ENCODE measurements at places on chromosomes 3 and 15. TPM values are rescaled to one million over a fixed set of nuclear protein-coding genes. Genes with fewer than 3 reads are reported as not detected.

DNA sequence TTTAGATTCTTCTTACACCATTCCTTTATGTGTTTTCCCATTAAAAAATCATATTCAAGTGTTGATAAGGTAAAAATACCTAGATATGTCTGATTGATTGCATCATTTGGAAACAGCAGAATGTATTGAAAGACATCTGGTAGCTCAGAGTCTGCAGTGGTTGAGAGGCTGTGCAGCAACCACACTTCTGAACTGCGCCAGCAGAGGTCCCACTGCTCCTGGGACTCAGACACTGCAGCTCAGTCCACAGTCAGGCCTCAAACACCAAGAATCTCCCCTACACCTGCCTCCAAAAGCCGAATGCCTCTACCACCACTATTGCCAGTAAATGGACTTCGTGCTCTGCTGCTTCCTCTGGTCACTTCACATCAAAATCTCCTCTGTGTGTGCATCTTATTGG lies 176.9 kb upstream of the LMCD1 start:
- peak; percentile 27 for DNase-seq

GRCh38 chr15:20272422-20273184 lies 269.0 kb downstream of the GOLGA6L6 start:
- no peak for DNase-seq

GRCh38 chr3:139248593-139249255 lies 95.1 kb upstream of the MRPS22 start:
- DNase-seq = no peak

- DNase-seq = no peak
These were observed 29.9 kb downstream of the ZWILCH start for GRCh38 chr15:66535056-66535455.

- no peak for DNase-seq
These were observed 257.7 kb upstream of the UBE2E1 start for GRCh38 chr3:23547905-23548650.

- DNase-seq = no peak
These were observed 26.7 kb upstream of the OR5K4 start for GRCh38 chr3:98326945-98327344.

LYSMD2 gene
- total RNA-seq = 13.5 TPM

CSPG4 gene
- total RNA-seq = 103 TPM

DNA sequence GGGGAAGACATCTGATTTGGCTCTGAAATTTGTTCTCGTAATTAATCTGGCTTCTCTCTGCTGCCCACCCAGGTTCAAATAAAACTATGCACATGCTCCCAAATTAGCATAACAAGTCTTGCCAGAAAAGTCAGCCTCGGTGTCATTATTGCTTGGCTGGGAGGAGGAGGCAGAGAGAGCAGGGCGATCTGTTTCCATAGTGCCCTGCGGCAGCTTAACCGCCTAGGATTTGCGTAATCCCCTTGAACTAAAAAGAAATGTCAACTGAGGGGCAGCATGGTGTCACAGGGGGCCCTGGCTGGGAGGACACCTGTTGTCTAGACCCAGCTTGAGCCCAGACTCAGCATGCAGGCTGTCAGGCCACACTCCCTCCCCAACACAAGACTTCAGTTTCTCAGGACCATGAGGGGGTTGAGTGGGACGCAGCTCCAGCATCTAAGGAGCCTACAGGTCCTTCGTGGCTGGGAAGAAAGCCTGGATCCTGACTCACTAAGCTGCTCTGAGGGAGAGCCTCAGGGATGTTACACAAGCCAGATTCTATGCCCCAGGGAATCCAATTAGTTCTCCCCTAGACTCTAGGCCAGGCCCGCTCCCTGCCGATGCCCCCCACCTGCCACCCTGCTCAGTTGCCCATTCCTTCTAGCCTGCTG lies 17.3 kb downstream of the MRPS11 start:
- peak; percentile 76 for DNase-seq

- no peak for DNase-seq
These were observed 39.1 kb downstream of the OCA2 start for GRCh38 chr15:28060005-28060404.

- no peak for DNase-seq
These were observed 27.1 kb upstream of the ACKR4 start for GRCh38 chr3:132570016-132570415.

- no peak for DNase-seq
These were observed 542.2 kb downstream of the FOXP1 start for GRCh38 chr3:71041371-71041770.

DNA sequence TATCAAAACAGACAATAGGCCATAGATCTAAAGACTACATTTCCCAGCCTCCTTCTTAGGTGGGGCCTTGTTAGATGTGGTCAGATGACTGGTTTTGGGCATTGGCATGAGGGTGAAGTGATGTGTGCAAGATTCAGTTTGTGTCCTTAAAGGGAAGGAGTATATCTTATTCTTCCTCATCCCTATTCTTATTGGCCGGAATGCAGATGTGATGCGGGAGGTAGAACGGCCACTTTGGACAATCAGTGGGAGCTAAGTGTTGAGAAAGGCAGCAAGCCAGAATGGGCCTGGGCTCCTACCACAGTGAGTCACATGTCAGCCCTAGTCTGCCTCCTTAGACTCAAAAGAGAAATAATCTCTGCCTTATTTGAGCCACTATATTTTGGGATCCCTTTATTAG lies 89.8 kb upstream of the MEX3B start:
- no peak for DNase-seq

- no peak for DNase-seq
These were observed 98.2 kb downstream of the TMEM108 start for GRCh38 chr3:133136114-133137041.

GRCh38 chr15:49255966-49256759 lies 86.1 kb downstream of the GALK2 start:
- DNase-seq = no peak

XCR1 gene
- total RNA-seq = not detected

- DNase-seq = no peak
These were observed 99.0 kb downstream of the ZPLD1 start for GRCh38 chr3:102533784-102534183.

FBXW12 gene
- not detected for total RNA-seq

GRCh38 chr15:76335307-76336253 lies 993 bp upstream of the ISL2 start:
- no peak for DNase-seq

GRCh38 chr3:128763967-128764366 lies 38.0 kb downstream of the RAB7A start:
- DNase-seq = no peak

DNA sequence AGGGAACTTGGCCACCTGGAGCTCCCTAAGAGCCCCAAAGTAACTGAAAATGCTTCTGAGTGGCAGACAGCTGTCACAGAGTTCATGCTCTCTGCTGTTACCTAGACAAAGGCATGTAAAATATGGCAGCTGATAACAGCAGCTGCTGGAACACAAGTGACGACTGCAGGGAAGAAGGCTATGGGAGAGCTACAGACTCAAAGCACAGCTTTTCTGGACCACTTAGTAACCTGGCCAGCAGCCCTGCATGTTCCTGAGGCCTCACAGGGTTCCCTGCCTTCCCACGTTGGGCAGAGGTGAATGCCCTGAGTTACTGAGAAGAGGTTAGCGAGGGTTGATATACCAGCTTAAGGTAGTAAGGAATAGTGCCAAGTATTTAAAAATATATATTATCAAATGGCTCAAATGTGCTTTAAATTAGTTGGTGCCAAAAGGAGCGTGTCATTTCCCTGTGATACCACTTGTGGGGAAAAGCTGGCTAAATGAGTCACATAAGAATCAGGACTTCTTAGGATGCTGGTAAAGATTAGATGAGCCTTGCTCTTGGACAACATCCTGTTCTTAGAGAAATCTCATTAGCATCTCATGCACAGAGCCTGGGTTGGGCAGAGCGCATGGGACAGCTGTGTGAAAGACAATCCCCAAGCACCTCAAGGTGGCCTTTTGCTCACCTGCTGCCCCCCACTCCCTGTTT lies 76.4 kb upstream of the SCN5A start:
- DNase-seq = peak; percentile 72

DNA sequence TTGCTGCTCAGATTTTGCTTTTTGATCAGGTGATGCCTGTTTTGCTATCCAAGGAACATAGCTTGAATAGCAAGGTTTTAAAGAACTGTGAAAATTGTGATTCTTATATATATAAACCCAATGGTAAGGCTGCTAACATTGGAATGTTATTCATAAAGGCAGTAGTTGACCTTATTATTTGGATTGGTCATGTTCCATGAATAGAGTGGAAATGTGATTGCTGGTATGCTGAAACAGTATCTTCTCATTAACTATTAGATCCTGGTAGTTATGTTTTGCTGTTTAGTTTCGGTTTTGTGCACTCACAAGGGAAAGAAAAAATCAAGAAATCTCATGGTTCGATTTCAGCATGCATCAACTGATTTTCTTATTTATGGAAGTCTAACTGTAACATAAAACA lies 78.7 kb upstream of the NPHP3 start:
- no peak for DNase-seq

DNAH12 gene
- 0.05 TPM for total RNA-seq
